ENCODE measurements at places on chromosomes 12 and 14.

GRCh38 chr14:37194698-37195097, 3.0 kb upstream of the MIPOL1 start:
- DNase-seq: no peak

DNA sequence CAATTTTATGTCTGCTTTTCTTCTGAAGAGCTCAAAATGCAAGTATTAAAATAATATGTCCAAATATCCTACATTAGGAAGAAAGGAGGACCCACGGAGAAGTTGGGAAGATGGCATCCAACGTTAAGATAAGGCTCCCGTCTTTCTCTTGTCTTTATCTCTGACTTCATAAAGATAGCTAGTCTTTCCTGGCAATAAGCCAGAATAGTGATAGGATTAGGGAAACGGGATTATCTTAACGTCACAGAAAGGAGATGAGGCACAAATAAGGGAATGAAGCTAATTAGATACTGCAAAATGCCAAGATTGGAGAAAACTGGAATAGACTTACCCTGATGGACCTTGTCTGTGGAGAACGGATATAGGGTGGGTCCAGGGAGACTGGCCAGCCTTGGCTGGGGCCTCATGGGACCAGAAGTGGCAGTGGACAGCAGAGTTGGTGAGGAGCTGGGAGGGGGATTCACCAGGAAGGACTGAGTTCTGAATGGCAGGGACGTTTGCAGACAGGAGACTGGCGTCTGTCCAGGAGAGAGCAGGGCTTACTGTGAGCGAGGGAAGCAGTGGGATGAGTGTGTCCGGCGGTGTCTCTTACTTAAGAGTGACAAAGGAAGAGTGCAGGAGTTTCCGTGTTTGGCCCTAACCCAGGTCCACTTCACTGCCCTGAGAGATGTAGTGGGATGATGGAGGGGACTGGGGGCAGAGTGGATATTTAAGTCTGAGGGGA, 119.9 kb downstream of the CACNA1C start:
- DNase-seq: no peak

DNA sequence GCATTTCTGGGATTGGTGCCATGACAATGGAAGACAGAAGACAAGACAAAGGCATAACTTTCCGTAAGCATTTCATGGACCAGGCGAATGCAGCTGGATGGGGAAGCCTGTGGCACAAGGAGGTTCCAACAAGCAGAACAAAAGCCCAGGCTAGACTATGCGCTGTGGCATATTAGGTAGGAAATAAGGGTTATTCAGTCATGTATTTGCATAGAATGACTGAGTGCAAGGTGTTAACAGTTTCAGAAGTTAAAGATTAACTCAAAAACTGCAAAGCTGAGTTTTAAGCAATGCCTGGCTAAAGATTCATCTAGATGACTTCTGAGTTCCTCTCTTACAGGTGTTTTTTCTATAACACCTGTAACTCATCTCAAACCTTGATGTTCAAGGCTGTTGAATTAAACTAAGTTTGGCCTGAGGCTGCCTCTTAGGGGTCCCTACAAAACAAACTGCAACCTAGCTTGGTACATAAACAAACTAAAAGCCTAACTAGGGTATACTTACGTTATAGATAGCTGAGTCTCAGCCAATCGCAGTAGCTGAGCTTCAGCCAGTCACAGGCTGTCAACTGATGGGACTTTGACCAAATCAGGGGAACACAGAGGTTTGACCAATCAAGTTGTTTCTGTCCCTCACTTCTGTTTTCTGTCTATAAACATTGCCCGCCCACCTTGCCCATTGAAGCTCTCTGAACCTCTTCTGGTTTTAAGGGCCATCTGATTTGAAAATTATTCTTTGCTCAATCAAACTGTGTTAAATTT, 52.2 kb upstream of the PLBD1 start:
- DNase-seq: no peak

- no peak for DNase-seq
Observed at GRCh38 chr12:52493172-52493571, at the start of gene KRT6A. TSS of gene KRT6A (minus strand) at chr12:52493257. CDS start at chr12:52493188, 69 bp downstream.

DNA sequence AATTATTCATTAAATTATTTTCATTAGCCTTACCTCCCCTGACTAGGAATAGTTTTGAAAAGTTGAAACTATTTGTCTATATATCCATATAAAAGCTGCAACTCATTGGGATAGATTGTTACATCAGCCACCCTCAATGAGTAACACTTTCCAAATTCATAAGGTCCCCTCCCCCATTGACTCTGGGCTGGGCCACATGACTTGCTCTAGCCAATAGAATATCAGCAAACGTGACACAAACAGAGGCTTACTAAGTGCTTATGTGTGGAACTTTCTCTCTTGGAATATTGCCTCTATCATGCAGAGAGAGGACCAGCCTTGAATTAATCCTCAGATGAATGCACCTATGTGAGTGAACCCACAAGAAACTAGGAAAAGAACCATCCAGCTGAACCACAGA, 213.7 kb downstream of the CCDC59 start:
- no peak for DNase-seq

DNA sequence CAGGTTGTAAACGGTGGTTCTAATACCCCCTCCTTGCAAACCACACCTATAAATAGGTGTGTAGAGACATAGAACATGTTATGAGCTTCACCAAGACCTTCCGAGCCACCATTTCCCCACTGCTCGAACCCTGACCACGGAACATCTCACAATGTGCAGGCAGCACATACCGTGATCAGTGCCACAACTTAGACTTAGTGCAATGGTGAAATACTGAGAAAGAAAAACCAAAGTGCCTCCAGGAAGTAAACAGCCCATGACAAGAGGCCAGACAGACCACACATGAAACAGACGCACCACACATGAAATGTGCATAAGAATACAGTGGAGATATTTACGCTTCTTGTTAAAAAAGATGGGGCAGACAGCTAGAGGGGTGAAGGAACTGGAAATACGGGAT, 166.9 kb upstream of the CCND2 start:
- no peak for DNase-seq

GRCh38 chr12:122125452-122126341, 47.1 kb downstream of the MLXIP start:
- no peak for DNase-seq

- no peak for DNase-seq
Observed at GRCh38 chr14:57760896-57761295, 105.0 kb downstream of the SLC35F4 start.

DNA sequence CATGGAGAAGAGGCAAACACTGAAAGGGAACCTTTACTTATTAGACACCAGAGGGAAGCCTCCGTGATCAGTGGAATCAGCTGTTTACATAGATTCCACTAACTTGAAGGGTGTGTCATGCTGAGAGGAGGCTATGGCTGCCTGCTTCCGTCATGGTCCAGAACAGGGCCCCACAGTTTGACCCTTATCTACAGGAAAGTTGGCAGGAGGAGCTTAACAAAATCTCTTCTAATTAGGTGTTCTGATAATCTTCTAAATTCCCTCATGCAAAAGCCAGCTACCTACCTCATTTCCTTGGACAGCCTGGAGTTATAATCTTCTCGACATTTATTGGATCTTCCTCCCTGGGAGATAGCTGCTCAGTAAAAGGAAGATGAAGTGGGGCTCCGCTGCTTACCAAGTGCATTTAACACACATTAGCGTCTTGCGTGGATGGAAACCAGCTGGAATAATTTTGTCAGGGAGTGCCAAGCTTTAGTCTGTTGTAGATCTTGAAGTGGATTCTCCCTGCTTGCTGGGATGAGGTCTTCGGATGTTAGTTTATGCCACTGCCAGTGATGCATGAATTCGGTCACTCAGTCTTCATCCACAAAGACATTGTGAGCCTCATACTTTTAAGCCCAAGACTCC, 171.0 kb downstream of the PAH start:
- no peak for DNase-seq

DNA sequence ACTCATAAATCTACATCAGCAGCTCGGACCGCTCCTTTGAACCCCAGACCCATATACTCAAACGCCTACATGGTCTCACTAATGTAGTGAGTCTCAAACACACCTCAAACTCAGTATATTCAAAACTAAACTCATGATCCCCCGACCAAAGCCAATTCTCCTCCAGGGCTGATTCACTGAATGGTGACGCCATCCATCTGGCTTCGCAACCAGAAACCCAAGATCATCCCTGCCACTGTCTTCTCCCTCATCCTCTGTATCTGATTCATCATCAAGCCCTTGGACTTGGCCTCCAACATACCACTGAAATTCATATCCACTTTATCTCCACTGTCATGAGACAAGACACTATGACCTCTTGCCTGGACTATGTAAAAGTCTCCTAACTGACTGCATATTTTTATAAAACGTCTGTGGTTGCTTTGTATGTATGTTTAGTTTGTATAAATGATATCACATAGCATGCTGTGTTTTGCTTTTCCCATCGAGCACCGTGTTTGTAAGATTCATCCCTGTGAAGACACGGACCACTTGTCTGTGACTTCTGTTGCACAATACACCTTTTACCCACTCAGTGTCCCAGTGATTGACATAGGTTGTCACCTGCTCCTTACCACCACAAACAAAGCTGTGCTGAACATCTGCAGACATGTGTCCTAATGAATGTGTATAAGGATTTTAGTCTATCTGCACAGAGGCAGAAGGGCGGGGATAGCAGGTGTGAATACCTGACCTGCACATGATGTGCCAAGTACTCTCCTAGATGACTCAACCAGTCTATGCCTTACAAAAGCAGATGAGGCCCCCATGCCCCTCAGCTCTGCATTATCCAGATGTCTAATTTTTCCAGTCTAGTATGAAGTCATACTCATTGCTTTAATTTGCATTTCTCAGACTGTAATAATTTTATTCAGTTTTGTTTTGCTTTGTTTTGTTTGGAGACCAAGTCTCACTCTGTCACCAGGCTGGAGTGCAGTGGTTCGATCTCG, 76.9 kb downstream of the VWF start:
- no peak for DNase-seq

GRCh38 chr14:81268016-81268416, 47.3 kb upstream of the GTF2A1 start:
- no peak for DNase-seq

DNA sequence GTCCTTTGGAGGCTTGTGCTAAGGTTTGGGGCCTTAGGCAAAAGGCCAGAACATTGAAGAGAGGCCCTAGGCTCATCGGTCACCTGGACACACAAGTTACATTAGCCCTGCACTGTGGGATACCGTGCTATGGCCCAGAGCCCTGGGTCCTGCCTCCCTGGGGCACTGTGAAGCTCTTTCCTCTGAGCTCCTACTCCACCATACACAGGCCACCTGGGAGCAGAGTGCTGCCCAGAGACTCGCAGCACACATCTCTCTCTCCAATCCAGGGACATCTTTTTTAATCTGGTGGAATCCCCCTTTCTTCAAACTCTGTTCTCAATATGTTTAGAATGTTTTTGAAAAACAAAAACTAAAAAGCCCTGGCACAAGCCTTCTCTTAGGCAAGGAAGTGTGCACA, 314.2 kb upstream of the RGS6 start:
- no peak for DNase-seq

DNA sequence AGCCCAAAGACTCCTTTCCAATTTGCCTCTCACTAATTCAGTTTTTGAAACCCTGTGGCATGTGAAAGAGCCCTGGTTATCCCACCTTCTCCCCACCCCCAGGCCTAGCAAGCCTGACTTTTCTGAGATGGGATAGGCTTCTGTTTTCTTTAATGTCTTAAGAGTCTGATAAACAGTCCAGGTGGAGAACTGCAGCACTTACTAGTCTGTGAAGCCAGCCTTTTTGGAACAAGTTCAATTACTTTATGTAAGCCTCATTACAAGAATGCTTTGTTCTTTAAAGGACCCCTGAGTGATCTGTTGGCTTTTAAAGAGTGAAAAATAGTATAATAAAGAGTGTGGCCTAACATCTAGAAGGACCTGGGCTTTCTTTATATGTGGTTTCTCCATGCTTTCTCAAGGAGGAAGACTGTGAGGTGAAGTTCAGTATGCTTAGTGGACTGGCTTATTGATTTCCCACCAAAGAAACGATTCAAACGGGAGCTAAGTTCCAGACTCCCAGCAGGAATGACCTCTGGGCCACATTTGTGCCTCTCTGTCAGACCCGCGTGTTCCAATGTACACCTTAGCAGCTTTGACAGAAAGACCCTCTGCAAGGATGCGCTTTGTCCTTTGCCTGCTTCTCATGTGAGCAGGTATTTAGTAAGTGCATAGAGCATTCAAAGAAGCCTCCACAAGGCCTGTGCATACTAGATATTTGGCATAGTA, 129.5 kb downstream of the DAAM1 start:
- DNase-seq: no peak

- DNase-seq: no peak
Observed at GRCh38 chr14:98927986-98928385, 344.0 kb downstream of the BCL11B start.

- no peak for DNase-seq
Observed at GRCh38 chr14:59918824-59919569, 947 bp upstream of the LRRC9 start.

GRCh38 chr12:71085575-71085974, 72.2 kb downstream of the TSPAN8 start:
- DNase-seq: no peak

GRCh38 chr12:112408621-112409020, 784 bp downstream of the RPL6 start:
- peak; percentile 28 for DNase-seq

DNA sequence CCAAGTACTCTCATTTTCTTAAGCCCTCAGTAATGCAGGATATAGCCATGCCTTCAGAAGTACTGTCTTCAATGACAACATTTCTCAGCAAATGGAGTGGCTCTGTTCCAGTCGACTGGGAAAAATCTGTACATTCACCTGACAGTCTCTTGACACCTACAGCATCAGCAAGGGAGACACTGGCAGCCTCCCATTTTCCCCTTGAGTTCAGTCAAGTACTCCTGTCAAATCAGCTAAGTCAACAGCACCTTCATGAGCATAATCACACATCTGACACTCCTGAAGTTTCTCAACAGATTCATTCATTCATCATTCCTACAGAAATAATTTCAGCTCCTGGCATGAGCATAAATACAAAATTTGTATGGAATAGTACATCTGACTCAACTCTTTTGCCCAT, 46.1 kb downstream of the INTS13 start:
- DNase-seq: no peak

DNA sequence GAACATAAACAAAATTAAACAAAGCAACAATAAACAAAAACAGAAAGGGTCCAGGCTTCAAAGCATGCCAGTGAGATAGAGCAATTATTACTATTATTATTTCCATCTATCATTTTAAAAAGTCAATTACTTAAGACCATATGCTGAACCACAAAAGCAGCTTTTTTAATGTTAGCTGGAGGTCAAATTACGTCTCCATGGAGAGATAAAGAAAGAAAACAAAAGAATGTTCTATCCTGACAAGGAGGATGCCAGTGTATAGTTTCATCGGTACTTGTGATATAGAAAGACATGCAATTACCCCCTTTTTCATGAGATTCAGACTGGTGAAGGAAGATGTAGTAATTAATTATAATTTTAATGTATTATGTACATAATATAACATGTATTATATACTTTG, 81.6 kb upstream of the DCN start:
- no peak for DNase-seq

DNA sequence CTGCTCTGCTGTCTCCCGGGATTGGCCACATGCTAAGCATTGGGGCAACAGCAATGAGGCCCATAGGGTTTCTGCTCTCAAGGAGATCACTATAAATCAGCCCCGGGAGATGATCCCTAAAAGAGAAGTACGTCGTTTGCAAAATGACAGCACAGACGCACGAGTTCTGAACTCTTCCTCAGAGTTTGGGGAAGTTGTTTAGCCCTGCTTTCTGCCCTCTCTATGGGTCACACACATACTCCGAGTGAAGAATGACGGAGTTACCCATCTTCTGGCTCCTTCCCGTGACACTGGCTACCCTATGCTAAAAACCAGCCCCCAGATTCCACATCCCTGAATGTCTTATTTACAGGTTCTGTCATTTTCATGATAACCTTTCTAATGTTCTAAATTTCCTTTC, 258.0 kb upstream of the PLEKHG7 start:
- no peak for DNase-seq

- no peak for DNase-seq
Observed at GRCh38 chr12:44673811-44674210, 202.3 kb downstream of the NELL2 start.
